ENCODE measurements at places on chromosomes 5 and 9.

- DNase-seq, result no peak
Observed at GRCh38 chr5:19660679-19661078, 327.3 kb downstream of the CDH18 start.

- peak; percentile 73 for DNase-seq
Observed at GRCh38 chr5:43073597-43074546, 33.8 kb upstream of the ANXA2R start.

DNA sequence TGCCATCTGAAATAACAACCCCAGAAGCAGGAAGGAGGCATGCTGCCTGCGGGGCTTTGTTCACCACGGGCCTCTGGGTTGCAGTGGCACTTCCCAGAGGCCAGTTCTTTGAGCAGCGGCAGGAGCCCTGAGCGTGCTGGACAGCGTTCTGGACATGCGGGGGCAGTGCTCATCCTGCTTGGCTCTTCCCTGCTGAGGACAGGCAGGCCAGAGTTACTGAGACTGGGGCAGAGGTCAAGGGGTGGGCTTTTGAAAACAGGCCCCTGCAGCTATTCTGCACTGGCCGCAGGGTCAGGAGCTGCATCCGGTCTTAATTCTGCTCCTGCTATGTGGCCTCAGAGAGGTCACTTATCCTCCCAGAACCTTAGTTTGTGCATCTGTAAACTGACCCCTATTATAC is 258.6 kb downstream of the FSTL4 start:
- DNase-seq, result no peak

DNA sequence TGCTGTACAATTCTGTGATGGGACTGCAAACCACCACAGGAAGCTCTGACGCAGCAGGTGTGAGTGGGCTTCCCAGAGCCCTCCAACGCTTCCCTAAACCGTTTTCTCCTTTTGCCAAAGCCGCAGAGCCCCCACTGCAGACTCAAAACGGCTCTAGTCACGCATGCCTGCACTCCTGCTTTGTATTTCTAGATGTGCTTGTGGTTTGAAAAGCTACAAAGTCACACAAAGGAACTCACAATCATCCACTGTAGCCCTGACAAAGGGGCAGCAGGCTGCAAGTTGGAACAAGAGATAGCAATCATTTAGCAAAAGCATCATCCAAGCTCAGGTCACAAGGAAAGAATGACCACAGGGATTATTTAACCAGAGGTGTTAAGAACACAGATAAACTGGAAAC is 79.3 kb downstream of the PTPN3 start:
- no peak for DNase-seq

DNA sequence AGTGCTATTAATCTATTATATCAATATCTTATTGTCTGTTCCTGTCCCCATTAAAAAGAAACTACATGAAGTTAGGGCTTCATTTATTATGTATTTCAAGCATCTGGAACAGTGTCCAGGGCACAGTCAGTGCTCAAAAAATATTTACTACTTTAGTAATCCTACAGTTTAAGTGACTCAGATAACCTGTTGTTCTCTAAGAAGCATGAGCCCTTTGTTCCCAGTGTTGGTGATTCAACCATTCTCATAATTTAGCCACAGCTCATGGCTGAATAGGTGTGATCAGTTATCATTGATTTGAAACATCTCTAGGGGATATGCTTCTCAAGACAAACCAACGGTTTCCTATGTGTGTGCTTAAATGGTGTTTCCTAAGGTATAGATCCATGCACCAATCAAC is 292.7 kb downstream of the TMEM167A start:
- no peak for DNase-seq

GRCh38 chr9:70352356-70352755 is 62.1 kb downstream of the KLF9 start:
- no peak for DNase-seq

DNA sequence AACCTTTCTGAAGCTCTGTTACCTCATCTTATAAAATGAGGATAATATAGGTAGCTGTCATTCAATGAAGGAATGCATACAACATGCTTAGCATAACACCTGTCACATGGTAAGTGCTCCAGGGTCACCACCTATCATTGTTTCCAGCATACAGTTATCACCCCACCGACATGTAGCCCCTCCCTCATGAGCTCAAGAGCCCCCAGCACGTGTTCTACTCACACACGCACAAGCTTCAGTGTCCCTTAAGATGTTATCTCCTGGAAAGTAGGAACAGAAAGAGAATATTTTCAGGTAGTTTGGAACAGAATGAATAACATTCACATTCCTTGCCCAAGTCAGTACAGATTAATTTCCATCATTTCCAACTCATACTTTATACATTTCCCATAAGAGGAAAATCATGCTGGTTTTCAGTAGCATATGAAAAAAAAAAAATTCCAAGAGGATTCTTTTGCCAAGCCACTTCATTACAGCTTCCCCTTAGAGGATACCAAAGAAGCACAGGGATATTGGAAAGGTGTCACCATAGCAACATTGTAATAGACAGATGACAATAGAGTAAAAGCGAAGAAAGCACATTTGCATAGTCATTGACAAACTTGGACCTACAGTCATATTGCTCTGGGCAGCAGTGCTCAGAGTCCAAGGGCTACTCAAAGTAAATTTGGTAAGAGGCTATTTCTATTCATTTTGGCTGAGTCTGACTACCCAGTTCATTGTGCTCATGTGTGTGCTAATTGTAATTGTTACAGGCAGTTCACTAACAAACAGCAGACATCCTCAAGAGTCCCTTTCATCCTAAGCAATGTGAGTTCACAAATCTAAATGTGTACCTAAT is 1.5 kb upstream of the MOB3B start:
- DNase-seq, result no peak

DNA sequence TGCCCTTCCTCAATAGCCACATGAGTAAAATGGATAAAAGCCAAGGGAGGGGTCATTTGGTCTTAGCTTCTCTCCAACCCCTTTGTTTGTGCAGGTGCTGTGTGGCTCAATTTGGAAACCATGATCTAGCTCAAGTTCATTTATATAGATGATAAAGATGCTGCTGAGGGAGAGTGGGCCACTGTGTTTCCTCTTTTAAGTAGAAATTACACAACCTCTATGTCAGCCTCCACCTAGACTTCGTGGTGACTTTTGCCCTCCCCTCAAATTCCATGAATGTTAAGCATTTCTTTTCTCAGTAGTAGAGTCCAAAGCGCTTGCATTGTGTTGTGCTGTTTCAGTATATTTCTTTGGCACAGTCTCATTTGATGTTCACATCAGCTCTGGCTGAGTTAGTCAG is 241.4 kb downstream of the ARHGAP26 start:
- no peak for DNase-seq

DNA sequence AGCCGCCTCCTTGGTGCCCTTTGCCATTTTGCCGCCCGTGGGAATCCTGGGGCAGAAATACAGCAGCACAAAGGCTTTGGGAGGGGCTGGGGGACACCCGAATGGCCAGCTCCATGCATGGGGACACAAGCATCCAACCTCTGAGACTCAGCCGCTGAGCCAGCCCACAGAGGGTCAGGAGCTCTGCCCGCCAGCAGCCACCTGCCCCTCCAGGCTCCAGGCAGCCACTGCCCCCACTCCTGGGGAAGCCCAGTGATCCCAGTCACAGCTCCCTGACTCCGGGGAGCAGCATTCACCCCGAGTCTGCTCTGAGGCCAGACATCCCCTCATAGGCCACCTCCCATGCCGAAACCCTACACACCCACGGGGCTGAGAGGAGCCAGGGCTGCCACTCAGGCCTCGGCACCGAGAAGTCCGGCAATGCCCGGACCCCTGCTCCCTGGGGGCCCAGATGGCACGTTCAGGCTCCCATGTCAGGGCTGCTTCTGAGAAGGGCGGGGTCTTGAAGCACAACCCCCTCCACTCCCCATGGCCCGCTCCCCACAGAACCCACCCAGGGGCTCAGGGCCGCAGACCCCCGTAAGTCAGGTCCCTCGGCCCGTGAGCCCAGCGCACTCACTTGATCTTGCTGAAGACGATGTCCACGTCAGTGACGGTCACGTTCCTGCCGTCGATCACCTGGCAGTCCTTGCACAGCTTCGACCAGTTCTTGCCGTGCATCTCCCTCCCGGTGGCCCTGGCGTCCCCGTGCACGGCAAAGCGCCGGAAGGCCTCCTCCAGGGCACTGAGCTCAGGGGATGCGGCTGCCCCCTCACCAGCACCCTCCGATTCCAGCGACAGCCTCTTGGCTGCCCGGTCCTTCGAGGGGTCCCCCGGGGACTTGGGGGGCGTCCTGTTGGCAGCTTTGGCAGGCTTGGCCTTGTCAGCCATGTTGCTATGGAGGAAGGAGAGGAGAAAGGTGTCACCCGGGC is 15.7 kb downstream of the TPPP start:
- no peak for DNase-seq

DNA sequence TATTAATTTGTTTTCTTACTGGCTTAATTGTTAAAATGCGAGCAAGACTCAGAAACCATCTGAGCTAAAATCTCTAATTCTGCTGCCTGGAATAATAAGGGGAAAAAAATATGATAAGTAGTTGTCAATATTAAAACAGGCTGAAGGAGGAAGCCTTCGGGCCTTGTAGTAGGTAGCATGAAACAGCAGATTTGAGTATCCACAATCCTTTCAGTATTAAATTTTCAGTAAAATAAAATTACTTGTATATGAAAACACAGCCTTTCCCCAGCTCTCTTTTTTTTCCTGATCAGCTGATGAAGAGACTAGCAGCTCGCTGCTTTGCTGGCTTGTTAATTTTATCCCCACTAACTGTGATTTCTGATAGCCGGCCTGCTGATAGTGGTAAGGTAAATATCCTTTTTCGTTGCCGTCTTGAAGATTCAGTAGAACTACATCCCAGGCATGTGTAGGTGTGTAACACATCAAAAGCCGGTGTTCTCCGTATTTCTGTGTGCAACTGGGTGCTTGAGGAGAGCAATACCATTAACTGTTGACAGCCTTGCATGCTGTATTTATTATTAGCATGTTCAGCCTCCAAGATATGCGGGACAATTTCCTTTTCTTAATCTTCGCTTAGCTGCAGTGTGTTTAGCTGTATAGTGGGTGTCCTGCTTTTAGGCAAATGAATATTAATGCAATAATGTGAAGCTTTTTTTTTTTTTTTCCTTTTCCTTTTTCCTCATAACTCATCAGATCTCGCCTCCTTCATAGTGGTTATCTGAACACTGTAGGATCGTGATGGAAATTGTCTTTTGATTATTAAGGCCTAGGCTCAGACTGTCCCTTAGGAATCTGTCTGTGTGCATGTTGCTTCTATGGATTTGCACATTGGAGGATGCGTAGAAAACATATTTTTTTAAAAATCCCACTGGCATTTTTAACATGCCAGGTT is 144.6 kb downstream of the SMARCA2 start:
- DNase-seq, result no peak

Measured in erythroblast (primary cell).